NCI-H1105 treated with DMSO at 0.1 percent for 48 hours (cell line): ENCODE measurements at places on chromosomes 11 and 22.
A peak's percentile ranks its signal among the peaks of the same experiment; 100 is the strongest.

- no peak for DNase-seq
These were observed 31.5 kb downstream of the IFT27 start for GRCh38 chr22:36744413-36744765.

DNA sequence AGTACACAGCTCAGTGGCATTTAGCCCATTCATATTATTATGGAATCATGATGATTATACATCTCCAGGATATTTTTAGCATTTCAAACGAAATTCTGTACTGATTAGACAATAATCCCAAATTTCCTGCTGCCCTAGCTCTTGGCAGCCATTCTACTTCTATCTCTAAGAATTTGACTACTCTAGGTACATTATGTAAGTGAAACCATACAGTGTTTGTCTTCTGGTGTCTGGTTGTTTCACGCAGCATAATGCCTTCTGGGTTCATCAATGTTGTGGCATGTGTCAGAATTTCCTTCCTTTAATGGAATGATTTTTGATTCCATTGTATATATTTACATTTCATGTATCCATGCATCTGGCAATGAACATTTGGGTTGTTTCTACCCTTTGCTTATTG lies 517.7 kb downstream of the ETS1 start:
- no peak for DNase-seq

DNA sequence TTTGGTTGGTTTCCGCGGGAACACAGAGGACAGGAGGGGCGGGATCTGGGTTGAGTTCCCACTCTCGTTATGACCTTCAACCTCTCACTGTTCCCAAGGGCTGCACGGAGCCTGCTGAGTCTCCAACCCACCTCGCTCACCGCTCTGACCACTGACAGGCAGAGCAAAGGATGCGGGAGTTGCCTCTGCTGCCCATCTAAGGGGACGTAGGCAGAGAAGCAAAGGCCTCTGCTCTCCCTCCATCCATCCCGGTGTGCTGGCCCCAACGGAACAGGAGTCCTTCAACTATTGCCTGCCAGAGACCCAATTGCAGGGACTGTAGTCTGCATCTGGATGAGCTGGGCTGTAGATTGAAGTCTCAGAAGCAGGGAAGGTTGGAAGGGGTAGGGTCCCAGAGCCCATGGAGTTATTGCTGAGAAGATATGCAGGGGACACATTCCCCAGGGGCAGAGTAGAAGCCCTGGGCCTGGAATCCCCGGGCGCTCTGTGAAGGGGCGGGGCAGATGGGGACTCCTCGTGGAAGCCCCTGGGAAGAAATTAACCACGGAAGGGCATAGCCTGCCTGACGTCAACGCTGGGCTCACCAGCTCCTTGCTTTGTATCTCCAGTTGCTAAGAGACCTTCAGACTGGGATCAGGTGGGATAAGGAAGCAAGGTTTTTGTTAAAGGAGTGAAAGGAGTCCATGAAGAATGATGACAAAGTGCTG lies 12.7 kb upstream of the FXYD2 start:
- DNase-seq, result no peak

GRCh38 chr22:45576273-45576625 lies 73.6 kb downstream of the FBLN1 start:
- no peak for DNase-seq

DNA sequence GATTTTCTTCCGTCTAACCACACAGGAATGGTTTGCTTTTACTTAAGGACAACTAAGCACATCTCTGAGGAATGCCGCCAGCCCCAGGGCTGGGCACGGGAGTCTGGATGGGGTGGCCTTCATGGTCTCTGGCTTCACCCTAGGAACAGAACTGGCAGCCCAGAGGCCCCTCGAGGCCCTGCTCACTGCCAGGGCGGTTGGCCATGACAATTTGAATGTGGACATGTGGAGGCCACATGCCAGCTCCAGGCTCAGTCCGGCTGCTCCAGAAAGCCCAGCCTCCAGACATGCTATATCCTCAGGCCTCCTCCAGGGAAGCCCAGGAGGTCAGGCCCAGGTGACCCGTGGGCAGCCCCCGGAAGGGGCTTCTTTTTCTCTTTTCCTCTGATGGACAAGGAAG lies 84.0 kb upstream of the FGF3 start:
- no peak for DNase-seq

DNA sequence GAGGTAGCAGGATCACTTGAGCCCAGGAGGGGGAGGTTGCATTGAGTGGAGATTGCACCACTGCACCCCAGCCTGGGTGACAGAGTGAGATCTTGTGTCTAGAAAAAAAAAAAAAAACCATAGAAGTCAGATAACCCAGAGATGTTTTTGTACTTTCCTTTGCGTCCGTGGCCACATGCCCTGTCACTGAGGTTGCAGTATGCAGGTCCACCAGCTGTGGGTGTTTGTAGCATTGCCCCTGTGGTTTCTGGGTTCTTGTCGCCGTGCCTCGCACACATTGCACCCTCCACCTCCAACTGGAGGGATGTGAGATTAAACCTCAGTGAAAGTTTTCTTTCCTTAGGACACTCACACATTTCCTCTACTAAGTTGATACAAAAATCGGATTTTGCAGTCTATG lies 70.3 kb downstream of the TNRC6B start:
- DNase-seq, result no peak

- no peak for DNase-seq
These were observed 24.1 kb downstream of the NEAT1 start for GRCh38 chr11:65446446-65447277.

GRCh38 chr11:97614606-97615005 lies 1224.8 kb downstream of the JRKL start:
- no peak for DNase-seq

DNA sequence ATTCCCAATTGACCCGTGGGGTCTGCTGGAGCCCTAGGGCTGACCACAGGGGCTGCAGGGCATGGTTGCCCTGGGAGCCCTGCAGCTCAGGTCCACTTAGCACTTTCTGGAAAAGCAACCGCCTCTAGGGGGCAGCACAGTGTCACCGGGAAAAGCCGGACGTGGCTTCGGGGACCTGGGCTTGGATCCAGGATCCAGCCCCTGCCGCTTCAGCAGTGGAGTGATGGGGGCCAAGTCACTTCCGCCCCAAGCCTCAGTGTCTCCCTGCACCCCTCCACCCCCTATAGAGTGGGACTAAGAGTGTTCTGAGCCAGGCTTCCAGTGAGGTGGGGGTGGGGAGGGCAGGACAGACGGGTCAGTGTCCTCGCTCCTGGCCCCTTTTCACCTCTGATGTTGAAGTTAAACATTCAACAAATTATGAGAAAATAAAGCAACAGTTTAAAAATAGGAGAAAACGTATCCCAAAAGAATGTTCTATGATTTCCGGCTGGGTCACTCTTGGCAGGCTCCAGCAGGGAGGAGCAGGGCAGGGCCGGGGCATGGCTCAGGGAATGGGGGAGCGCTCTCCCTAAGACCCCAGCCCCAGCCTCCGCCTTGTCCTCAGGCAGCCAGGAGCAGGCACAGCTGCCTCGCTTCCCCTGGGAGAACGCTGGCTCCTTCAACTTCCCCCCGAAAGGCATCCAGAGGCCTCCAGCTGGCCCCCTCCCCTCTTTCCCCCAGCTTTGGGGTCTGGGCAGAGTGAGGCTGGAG lies 96.5 kb upstream of the FGF3 start:
- peak; percentile 46 for DNase-seq

DNA sequence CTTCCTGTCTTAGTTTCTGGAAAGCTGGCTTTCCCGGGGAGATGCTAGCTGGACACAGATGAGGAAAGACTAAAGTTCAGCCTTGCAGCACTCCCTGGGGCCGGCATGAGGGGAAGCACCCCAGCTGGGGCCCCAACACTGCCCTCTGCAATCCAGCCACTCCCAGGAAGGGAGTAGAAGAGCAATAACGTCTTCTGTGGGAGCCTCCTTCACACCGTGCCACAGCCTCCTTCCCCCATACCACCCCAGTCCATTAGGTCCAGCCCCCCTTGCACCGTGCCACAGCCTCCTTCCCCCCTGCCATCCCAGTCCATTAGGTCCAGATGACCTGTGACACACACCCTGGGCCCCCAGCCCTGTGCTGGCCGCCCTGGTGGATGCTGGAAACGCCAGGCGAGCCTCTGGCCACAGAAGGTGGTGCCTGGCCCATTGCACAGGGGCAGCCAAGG lies 44.1 kb upstream of the PRDM11 start:
- no peak for DNase-seq

GRCh38 chr11:92644595-92645445 lies 324.6 kb upstream of the MTNR1B start:
- peak; percentile 97 for DNase-seq

DNA sequence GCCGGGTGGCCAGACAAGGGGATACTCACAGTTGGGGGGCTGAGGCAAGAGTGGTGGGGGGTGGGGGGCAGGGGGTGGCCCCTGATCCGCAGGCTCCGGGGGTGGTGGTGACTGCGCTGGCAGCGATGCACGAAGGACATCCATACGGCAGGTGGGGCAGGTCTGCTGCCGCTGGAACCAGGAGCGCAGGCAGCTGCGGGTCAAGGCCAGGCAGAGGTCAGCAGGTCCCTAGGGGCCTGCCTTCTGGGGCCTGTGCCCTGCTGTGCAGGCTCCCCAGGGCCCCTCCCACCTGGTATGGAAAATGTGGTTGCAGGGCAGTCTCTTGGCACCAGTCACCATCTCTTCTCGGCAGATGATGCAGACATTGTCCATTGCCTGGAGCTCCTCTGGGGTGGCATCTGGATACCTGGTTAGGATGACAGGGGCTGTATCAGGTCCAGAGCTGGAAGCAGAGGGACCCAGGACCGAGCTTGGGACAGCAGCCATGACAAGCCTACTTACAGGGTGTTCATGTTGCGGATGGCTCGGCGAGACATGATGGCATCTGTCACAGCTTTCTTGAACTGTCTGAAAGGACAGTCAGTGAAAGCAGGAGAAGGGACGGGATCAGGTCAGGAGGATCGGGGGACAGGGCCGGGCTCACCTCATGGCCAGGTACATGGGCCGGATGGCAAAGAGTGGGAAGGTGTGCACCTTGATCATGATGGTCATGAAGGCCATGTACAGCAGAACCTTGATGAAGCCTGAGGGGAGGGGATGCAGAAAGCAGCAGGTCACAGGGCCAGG lies 3.5 kb downstream of the SYVN1 start:
- no peak for DNase-seq

DNA sequence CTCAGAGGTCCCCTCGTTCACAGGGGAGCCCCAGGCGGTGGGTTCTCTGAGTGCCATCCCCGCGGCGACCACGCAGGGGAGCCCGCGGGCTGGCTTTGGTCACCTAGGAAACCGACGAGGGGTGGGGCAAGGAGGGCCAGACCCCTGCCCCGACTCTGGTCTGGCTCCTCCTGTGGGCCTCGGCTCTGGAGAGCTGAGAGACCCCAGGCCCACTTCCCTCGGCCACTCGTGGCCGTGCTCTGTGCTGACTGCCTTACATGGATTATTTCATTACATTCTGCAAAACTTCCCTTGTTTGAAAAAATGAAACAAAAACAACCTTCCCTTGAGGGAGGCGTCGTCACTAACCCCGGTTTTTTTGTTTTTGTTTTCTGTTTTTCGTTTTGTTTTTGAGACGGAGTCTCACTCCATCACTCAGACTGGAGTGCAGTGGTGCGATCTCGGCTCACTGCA lies 15.1 kb upstream of the CYTH4 start:
- peak; percentile 28 for DNase-seq

DNA sequence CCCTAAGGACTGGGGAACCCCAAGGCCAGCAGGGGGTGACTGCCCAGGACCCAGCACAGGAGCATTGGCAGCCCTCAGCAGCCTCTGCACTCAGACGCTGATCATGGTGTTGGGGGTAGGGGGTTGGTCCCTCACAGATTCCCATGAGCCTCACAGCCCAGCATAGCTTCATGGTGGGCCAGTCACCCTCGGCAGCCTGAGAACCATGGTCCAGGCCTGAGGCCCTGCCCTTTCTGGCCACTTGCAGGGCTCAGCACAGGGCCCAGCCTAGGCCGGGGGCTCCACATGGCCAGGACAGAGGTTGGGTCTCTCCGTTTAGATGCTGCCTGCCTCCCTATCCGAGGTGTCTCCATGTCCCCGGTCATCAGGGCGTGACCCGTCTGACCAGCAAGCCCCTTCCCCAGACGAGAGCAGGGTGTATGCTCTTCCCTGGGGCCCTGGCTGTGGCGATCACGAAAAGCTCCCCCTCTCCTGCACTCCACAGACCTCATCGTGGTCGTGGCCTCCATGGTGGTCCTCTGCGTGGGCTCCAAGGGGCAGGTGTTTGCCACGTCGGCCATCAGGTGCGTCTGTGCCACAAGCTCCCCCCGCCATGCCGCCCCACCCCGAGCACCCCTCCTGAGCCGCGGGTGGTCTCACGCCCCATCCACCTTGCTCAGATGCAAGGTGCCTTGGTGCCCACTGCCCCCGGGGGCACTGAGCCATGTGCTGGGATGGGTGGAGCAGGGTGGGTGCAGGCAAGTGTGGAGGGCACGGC lies 126.2 kb downstream of the KCNQ1 start:
- no peak for DNase-seq

DNA sequence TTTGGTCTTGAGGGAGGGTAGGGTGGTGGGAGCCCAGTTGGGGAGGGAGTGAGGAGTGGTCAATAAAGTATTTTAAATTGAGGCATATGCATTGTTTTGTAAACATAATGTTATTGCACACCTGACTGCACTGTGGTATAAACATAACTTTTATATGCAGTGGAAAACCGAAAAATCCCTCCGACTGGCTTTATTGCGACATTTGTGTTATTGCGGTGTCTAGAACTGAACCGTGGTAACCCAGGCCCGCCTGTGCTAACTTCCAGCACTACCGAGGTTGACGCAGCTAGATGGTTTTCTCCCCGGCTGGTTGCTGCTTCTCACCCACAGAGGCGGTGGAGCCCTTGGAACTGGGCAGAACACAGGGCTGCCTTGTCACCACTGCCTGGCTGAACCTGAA lies 7.6 kb upstream of the RNH1 start:
- DNase-seq, result no peak

DNA sequence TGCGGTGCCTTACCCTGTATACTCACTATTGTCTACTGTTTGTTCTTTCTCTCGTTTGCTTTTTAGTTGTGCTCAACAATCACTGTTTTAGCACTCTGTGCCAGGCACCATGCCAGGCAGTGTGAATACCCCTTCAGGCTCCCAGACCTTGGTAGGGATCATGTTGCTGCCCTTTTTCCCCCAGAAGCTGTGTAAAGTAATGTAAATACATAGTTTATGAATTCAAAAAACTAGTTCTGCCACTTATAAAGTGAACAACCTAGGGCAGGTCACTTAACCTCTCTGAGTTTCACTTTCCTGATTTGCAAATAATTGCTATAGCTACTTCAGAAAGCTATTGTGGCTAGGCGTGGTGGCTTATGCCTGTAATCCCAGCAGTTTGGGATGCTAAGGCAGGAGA lies 81.0 kb upstream of the CTSC start:
- peak; percentile 72 for DNase-seq

- peak; percentile 64 for DNase-seq
These were observed 20.7 kb downstream of the LINC01488 start for GRCh38 chr11:69501891-69502860.
